GM12864 (cell line): ENCODE measurements at places on chromosomes 1 and 21.

DNA sequence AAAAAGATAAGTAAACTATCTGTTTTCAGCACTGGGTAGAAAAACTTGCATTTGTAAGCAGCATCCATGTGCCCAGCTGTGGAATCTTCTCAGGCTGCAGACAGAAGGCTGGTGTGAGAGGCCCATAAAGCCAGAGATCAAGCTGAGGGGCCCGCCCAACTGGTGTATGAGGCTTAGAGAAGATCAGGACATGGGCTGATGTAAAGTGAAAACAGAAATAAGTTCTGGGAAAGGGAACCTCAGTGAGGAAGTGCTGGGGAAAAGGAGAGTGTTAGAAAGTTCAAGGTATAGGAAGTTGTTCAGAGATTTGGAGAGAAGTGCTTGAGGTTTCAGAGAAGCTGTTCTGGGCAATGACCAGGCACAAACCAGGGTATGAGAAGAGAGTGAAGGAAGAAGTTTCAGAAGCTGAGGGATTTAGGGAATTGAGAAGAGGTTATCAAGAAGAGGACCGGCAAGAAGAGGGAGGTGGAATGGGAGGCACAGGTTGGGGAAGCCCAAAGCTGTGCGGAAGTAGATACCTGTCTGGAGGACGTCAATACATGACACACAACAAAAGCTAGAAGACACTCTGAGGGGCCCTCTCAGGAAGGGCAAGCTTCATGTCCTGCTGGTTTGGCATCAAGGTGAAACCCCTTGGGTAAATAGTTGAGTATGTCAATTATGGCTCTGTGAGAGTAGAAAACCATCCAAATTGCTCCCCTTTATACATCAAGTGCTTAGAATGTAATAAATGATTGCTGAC lies 2.7 kb upstream of the CD5L start:
- DNase-seq: no peak

DNA sequence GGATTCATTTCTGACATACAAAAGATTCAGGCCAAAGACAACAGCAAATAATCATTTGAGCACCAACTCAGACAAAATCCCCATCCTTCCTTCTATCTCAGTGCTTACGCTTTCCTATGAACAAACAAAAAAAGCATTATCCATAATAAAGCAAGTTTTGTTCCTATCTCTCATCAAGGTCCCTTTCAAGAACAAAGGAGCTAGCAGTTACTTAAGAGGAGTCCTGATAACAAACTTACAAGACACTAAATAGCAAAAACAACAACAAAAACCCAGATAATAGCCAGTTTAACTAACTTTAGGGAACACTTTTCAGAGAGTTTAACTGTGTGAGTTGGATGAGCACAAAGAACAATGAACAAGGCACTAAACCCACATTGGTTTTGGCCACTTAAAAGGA lies 10.5 kb downstream of the EVI5 start:
- DNase-seq: no peak

- no peak for DNase-seq
Observed at GRCh38 chr1:197356723-197357533, 88.9 kb downstream of the CRB1 start.

- no peak for DNase-seq
Observed at GRCh38 chr1:235045921-235046601, 82.6 kb downstream of the TOMM20 start.

GRCh38 chr1:29372108-29372507 lies 135.8 kb downstream of the PTPRU start:
- no peak for DNase-seq

GRCh38 chr1:76285578-76286135 lies 211.1 kb downstream of the ST6GALNAC3 start:
- DNase-seq: no peak

GRCh38 chr1:24501371-24502064 lies 1.1 kb upstream of the RCAN3 start:
- DNase-seq: no peak

- peak; percentile 62 for DNase-seq
Observed at GRCh38 chr1:110672753-110673108, 2.0 kb downstream of the KCNA3 start.

GRCh38 chr1:26787381-26787705 lies 407 bp upstream of the PIGV start:
- DNase-seq: peak; percentile 66

DNA sequence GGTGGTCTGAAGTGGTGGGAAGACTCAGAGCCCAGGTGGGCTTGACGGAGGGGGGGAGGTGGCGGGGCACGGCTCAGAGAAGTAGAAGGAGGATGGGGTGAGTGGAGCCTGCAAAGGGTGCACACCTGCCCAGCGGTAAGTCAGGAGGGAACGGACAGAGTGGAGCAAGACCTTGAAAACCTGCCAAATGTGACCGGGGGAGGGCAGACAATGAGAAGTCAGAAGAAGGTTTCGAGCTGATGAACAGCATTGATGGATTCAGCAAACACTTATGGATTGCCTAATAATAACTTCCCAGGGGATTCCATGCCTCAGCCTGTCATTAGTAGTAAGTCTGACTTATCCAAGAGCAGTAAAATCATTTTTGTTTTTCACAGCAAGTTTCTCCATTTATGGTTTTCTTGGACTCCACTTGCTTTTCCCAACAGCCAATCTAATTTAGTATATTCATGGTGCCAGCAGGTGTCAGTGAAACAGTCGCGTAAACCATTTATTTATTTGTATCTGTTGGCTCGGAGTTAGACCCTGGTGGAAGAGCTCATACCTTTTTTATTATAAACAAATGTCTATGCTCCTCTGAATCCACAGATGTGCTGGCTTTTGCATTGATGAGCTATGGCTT lies 279.1 kb downstream of the PCP4 start:
- no peak for DNase-seq

GRCh38 chr1:205435578-205436573 lies 14.0 kb upstream of the LEMD1 start:
- no peak for DNase-seq

- no peak for DNase-seq
Observed at GRCh38 chr1:203407296-203407695, 56.4 kb upstream of the FMOD start.

DNA sequence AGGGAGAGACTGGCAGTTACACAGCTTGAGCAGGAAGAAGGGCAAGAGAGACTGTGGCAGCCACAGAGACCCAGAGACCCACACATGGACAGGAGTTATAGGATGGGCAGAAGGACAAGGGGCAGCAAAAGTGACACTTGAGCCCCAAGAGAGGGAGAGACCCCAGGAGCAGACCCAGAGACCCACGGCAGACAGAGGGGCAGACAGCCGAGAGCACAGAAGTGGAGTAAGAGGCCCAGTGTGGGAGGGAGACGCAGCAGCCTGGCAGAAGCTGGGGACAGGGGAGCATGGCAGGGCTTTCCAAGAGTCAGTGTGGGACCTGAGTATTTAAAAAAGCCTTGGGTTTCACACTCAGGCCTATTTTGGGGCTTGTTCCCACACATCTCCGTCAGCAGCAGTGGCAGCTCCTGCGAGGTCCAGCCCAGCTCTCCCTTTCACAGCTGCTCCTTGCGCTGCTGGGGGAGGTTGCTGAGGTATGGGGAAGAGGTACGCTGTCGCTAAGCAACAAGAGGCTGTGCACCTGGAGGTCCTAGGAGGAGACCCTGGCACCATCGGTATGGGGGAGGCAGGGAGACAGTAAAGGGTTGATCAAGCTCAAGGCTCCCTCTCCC lies 9.0 kb upstream of the MEF2D start:
- DNase-seq: no peak

GRCh38 chr1:12031039-12031980 lies 12.0 kb downstream of the MIIP start:
- no peak for DNase-seq

- DNase-seq: no peak
Observed at GRCh38 chr21:39317134-39318090, 4.0 kb upstream of the BRWD1 start.

- no peak for DNase-seq
Observed at GRCh38 chr1:241459186-241459802, 60.3 kb downstream of the FH start.

- no peak for DNase-seq
Observed at GRCh38 chr1:64060611-64061302, 142.7 kb upstream of the UBE2U start.

DNA sequence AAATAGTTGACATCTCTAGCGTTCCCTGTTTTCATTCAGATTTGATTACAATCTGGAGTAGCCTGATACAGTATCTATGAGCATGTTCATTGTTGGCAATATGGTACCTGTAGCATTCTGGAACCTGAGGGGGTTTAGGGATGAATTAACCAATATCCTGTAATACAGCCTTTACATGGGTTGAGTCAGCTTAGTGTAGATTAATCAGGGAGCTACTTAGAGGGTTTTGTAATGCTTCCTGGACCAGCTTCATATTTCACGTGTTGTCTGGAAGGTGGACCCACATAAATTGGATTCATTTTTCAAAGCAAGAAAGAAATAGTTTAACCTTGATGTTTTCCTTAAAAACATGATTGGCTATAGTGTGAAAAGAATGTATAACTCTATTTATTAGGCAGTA lies 3.6 kb downstream of the OTUD3 start:
- no peak for DNase-seq

DNA sequence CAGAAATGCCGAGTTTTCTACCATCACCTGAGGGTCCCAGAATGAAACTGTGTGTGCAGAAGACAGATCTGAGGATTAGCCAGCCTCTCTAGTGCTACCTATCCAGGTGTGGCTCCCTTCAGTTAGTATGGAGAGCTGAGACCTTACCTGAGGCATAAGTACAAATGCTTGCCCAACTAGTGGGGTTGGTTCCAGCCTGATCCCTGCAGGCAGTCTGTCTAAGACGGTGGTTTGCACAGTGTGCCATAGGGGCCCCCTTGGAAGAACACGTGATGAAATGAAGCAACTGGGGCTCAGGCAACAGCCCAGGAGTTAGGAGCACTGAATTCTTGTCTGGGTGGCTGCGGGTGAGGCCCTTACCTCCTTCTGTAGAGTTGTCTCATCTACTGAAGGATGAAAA lies 15.6 kb downstream of the S100A7A start:
- no peak for DNase-seq

- DNase-seq: no peak
Observed at GRCh38 chr1:6096243-6097116, 50.8 kb downstream of the KCNAB2 start.

- no peak for DNase-seq
Observed at GRCh38 chr1:2335721-2336455, 55.5 kb downstream of the MORN1 start.

DNA sequence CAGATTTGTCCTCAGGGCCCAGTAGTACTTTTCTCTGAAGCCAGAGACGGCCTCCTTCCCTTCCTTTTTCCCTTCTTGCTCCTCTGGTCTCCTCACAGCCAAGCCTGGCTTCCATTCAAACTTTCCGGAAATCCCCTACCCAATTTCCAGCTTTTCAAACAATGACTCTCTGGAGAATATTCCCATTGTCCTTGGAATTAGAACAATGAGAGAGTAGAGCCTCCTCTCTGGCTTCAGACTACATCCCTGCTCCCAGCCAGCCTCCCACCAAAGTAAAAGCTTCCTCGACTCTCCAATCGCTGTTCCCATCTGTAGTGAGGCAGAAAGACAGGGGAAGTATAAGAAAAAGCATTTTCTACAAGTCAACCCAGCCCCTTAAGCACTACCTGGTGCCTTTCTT lies 77.7 kb upstream of the SOX13 start:
- no peak for DNase-seq

DNA sequence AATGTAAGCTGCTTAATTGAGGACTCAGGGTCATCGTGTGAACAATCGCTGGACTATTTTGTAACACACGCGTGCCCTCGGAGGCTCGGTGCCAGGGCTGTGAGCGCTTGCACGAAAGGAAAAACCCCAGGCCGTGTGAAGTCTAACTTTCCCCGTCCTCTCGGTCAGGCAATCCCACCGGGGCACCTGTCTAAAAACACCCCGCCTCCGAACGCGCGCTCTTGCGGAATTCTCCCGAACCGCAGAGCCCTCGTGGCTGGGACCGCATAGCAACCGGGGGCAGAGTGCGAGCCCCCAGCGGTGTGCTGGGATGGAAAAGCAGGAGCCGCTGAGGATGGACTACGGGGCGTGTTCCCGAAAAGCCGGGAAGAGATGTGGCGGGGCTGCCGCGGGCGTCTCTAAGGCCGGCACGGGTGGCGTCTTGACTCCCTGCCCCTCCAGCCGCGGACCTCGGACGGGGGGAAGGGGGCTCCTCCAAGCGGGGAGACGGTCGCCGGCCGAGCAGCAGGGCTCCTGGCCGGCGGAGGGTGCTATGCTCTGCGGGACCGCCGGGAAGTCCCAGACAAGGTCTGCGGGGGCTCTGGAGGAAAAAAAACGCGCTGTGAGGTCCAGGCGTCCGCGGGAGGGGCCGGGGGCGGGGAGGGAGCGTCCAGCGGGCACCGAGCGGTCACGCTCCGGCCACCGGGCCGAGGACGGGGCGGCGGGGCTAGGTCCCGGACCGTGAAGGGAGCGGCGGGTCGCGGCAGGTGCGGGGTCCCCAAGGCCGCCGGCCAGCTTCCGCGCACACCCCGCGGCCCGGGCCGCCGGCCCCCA lies 936 bp downstream of the ZBTB21 start:
- peak; percentile 49 for DNase-seq

DNA sequence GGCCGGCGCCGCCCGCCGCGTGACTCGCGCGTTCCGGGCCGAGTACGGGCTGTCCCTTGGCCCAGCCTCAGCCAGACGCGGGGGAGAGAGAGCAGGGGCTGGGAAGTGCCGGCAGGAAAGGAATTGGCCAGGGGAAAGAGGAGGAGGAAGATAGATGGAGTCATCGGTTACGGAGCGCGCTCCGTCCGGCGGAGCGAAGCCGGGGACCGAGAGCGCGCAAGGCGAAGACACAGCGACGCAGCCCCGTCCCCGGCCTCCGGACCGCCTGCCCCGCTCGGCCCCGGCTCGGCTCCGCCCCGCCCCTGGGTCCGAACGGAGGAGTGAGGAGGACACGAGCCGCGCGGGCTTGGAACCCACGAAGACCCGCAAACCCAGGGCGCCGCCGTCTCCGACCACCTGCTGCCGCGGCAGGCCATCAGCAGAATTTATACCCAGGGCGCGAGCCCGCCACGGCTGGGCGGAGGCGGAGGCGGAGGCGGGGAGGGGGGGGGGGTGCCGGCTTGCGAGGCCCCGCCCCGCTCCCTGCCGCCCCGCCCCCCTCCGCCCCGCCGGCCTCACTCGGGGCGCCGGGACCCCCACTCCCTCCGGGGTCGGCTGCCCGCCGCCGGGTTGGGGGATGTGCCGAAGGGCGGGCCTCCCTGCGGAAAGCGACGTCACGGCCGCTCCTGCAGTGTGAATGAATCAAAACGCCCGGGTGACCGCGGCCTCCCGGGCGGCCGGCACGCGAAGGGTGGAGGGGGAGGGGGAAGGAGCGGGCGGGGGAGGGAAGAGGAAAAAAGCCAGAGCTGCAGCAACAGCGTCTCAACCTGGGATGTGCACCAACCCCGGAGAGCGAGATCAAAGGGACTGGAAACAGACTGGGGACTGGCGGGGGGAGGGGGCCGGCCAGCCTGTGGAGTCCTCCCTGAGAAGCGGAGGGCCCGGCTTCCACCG lies at the start of gene LHX4:
LHX4 (plus strand) TSS at position 782 of the 933 bp plus-strand sequence. CDS start 266 bp downstream, outside the sequence.
- DNase-seq: no peak

GRCh38 chr1:243917177-243917862 lies 67.3 kb upstream of the AKT3 start:
- DNase-seq: no peak

- DNase-seq: no peak
Observed at GRCh38 chr1:155527677-155528076, 34.9 kb downstream of the ASH1L start.

- DNase-seq: no peak
Observed at GRCh38 chr21:46005081-46005480, 23.5 kb downstream of the COL6A1 start.
